NCI-H1436 (cell line): ENCODE measurements at places on chromosomes 6 and 20.

DNA sequence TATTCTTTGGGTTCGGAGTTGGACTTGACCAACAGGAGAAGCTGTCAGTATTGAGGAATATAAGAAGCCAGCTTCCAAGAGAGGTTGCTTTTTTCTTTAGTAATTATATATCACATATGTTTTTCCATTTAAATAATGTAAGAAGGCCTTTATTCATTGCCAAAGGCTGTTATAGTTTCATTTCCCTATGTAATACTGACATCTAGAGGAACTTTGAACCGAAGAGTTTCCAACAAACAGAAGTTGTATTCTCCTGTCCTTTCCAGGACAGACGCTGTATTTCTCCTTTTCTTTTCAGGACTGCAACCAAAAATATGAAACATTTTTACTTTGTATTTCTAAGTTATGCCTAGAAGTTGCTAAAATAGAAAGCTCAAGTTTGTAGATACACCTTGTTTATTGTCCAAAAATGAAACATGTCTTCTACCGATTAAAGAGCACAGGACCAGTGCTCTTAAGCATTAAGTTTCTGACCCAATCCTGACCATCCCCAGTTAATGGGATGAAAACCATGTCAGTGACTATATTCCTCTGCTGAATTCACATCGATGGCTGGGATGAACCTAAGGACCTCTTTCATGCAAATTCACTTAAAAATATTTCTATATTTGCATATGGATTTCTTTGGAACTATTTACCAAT, 55.1 kb downstream of the MYLK4 start:
- DNase-seq, result no peak

- no peak for DNase-seq
Observed at GRCh38 chr6:118485601-118486550, 62.2 kb upstream of the PLN start.

GRCh38 chr20:57582432-57583288, 21.8 kb downstream of the PCK1 start:
- DNase-seq, result peak; percentile 55

GRCh38 chr20:48791014-48791413, 36.8 kb downstream of the PREX1 start:
- peak; percentile 12 for DNase-seq

GRCh38 chr20:25378189-25378883, 12.3 kb downstream of the ABHD12 start:
- no peak for DNase-seq

GRCh38 chr6:25714765-25715164, 39.8 kb upstream of the SLC17A4 start:
- DNase-seq, result no peak

- DNase-seq, result no peak
Observed at GRCh38 chr6:138620630-138621029, 121.3 kb upstream of the NHSL1 start.
